ENCODE measurements at places on chromosomes 5 and 9.

- DNase-seq, result no peak
Observed at GRCh38 chr5:177372910-177373309, 11.3 kb upstream of the SLC34A1 start.

DNA sequence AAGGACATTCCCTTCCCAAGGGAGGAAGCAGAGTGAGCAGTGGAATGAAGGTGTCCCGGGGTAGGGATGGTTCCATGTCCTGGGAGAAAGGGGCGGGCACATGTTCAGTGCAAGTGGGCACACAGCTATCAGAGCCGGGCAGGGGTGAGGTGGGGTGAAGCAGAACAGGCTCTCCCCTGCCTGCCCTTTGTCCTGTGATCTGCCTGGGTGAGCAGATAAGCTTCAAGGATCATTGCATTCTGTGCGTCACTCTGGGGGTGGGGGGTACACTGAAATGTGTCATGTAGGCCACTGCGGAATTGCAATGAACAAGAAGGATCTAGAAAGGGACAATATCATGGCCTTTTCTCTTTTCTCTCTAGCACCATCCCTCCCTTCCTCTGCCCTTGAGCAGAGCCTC is 61.7 kb upstream of the SHB start:
- DNase-seq, result no peak

- DNase-seq, result no peak
Observed at GRCh38 chr5:53963958-53964357, 346.4 kb downstream of the ARL15 start.

- DNase-seq, result no peak
Observed at GRCh38 chr5:148394587-148395019, 10.8 kb downstream of the FBXO38 start.

DNA sequence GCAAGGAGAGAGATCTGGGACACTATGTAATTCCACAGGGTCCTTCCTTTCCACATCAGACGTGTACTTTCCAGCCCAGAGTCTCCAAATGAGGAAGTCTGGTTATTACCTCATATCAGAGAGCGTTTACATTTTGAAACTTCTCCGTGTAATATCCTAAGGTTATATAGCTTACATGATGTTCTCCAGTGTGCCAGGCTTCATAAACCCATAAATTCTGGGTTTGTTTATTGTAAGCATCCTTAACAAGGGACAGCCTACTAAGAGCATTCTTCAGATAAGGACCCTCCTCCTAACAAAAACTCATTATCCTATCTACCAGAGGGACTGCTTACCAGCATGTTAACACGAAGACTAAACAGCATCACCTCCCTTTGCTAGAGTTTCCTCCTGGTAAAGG is 17.9 kb downstream of the SRFBP1 start:
- no peak for DNase-seq

DNA sequence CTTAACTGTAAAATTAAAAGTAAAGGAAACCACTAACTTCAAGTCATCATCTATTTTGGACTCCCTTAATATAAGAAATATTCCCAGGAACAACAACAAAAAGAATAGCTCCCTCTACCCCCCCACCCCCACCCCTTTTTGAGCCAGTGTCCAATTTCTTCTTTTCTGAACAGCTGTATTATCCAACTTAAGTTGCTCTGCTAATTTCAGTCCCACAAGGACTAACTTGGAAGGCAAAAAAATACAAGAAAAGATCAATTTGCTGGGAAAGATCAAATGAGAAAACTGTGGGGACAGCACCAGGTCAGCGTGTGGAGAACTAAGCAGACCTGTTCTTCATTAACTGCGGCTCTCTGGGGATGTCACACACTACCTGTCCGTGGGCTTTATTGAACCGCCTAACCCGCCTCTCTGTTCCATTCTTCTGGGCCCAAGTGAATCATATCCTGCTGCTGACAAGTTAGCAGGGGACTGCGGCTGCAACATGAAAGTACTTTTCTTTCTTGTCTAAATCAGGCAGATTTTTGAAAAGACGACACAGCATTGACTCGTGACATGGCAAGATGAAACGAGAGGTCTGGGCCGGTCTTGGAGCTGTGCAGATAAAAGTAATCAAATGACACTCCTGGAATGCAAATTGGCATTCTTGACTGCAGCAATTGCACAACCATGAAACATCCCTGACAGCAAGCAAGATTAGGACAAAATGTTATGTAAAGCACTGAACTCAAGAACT is 2.7 kb downstream of the BNC2 start:
- no peak for DNase-seq

DNA sequence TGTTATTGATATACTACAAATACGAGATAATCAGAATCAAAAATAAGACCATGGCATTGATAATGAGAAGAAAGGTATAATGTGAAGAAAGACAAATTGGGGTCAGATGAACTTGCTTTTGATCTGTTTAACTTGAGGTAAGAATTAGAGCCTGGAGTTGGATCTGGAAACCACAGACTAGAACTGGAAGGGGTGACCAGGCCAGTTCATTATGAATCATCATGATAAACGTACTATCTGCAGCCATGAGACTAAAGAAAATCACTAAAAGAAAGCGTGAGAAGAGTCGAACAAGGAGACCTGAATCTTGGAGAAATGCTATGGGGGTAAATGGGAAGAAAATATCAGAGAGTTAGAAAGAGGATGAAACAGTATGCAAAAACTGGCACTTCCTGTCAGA is 967.5 kb downstream of the NR2F1-AS1 start:
- DNase-seq, result no peak

GRCh38 chr5:34685485-34686165 is 29.5 kb downstream of the RAI14 start:
- DNase-seq, result no peak

GRCh38 chr5:110884005-110884404 is 145.2 kb downstream of the SLC25A46 start:
- DNase-seq, result no peak

GRCh38 chr9:78707481-78707991 is 410.6 kb downstream of the PSAT1 start:
- no peak for DNase-seq

DNA sequence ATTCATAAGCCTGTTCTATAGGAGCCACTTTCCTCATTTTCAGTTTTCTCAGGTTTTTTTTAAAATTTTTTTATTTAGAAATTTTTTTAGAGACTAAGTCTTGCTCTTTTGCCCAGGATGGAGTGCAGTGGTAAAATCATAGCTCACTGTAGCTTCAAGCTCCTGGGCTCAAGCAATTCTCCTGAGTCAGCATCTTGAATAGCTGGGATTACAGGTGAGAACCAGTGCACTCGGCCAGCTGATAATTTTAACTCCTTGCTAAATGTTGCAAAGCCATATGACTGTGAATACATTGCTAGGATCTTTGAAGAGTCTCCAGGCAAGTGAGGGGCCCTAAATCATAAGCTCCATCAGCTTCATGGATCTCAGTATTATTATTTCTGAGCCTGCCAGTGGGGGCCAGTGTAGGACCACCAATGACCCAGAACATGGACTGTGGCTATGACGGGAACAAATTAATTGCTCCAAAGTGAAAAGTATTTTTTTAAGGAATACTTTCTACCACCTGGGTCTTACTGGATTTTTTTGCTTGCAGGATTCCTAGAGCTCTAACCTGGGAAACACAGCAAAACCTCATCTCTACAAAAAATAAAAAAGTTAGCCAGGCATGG is 5.7 kb upstream of the GAPVD1 start:
- no peak for DNase-seq

DNA sequence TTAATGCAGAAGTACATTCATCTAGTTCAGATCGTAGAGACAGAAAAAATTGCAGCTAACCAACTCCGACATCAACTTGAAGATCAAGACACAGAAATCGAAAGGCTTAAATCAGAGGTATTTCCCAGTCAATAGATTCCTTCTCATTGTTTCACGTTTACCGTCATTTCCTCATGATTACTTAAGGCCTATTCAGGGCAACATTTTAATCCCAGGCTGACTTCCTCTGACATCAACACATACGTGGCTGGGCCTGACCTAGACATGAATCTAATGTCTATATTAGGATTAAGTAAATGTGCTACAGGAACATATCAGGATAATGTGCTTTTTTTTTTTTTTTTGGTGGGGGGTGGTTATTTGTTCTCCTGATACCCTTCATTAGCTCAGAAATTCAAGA is 107.9 kb downstream of the RASGRF2 start:
- no peak for DNase-seq
